ENCODE measurements at places on chromosomes 4 and X.

DNA sequence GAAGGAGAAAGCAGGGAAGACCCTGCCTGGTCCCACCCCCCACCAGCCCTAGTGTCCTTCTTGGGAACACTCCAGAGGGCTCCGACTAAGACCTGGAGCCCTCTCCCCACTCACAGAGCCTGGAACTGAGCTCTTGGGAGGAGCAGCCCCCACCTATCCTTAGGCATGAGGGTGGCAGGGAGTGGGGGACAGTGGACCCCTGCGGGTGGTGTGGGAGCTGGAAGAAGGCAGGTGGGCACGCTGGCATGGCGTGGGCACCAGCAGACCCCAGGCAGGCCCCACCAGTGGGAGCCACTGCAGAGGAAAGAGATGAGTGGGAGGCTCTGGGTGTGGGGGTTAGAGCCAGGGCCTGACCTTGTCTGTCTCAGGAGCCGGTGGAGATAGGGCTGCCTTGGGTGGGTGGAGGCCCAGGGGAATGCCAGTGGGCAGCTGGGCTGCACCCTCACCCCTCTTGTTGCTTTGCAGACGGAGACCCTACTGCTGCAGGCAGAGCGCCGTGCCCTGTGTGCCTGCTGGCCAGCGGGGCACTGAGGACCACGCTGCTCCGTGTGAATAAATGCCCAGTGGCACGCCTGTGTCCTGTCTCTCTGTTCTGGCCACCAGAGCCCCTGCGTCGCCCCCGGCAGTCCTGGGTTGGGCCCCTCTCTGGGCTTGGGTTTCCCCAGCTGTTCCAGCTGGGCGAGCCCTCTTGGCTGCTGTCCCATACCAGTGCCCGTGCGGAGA, 15.6 kb upstream of the NAT8L start:
- no peak for DNase-seq

- no peak for DNase-seq
These were observed 46.1 kb downstream of the BMX start for GRCh38 chrX:15546745-15547144.

GRCh38 chr4:124694946-124695598, 17.5 kb downstream of the ANKRD50 start:
- DNase-seq = no peak

GRCh38 chr4:7448036-7448435, 13.3 kb upstream of the PSAPL1 start:
- no peak for DNase-seq

GRCh38 chr4:10061650-10062415, 40.5 kb upstream of the SLC2A9 start:
- no peak for DNase-seq

DNA sequence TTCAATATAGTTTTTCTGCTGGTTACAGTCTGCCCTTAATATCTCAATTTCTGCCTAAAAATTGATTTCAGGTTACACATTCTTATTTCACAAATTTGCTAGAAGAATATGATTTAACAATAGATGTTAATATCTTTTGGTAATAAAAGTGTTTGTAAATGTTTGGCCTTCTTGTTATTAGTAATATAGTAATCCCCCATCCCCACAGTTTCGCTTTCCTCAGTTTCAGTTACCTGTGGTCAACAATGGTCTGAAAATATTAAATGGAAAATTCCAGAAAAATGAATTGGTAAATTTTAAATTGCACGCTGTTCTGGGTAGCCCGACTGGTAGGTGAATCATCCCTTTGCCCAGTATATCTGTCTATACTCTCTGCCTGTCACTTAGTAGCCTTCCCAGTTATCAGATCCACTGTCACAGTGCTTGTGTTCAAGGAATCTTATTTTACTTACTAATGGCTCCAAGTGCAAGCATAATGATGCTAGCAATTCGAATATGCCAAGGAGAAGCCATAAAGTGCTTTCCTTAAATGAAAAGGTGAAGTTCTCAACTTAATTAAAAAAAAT, 3.5 kb upstream of the BMP2K start:
- no peak for DNase-seq

- no peak for DNase-seq
These were observed 300.5 kb downstream of the TRIML1 start for GRCh38 chr4:188439641-188440311.

GRCh38 chrX:110310896-110311295, 7.0 kb downstream of the AMMECR1 start:
- DNase-seq = peak; percentile 20

DNA sequence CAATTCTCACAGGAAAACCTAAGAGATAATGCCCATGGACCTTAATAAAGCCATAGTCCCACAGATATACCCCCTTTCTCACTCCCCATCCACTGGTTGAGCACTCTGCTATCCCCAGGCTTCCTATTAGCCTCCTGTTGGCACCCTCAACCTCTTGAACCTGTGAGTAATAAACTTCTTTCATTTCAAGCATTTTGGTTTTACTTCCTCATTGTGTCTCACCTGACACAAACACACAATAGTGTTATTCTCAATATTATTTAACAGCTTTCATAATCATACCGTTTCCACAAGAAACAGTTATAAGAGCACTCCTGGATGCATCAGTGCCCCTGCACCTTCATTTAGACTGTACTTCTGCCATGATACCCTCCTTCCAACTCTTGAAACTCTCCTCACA, 56.8 kb downstream of the TRPC5 start:
- no peak for DNase-seq

DNA sequence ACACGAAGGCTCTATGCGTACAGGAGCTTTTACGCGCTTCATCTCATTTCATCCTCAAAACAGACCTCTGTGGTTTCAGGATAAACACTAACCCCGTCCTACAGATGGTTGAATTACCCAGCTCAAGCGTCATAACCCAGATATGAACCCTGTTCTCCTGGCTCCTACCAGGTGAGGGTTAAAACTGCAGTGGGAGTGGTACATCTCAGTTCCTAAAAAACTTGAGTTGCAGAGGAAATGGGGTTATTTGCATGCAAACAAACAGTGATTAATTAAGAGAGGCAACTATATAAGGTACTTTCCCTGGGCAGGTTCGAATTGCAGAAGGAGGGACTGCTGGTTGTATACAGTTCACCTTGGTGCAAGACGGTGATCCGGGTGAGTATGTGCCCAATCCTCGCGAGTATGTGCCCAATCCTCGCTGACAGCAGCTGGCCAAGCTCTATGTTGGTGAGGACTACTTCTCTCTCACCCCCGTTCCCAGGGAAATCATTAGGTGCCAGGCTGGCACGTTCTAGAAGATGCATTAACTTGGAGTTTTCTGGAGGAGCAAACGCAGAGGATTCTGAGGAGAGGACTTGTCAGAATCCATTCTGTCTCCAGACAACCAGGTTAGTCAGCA, 72.6 kb downstream of the FHDC1 start:
- DNase-seq = no peak

DNA sequence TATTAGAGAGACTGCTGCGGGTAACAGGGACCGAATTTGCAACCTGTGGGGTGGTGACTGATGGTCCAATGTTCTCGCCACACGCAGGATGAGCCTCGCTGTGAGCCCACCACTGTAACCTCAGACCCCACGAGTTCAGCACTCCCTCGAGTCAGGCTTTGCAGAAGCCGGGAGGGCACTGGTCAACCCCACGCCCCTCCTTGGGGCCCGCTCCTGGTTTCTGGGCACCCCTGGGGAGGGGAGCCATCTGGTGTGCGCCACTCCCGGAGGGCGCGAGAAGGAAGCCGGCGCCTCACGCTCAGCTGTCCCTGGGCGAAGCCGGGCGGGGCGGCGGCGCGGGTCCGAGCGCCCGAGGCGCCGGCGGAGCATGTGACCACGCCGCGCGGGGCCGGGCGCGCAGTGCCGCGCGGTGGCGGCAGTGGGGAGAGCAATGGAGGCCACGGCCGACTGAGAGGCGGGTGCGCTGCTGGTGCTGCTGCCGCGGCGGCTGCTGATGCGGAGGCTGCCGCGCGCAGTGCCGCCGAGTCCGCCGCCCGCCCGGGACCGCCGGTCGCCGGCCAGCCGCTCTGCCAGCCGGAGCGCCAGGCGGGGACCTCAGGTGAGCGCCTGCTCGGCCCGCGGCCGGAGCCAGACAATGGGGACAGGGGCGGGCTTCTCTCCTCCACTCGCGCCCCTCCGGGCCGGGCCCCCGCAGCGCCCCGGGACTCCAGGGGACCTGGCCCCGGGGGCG, 100.1 kb downstream of the CEP135 start:
- peak; percentile 5 for DNase-seq

DNA sequence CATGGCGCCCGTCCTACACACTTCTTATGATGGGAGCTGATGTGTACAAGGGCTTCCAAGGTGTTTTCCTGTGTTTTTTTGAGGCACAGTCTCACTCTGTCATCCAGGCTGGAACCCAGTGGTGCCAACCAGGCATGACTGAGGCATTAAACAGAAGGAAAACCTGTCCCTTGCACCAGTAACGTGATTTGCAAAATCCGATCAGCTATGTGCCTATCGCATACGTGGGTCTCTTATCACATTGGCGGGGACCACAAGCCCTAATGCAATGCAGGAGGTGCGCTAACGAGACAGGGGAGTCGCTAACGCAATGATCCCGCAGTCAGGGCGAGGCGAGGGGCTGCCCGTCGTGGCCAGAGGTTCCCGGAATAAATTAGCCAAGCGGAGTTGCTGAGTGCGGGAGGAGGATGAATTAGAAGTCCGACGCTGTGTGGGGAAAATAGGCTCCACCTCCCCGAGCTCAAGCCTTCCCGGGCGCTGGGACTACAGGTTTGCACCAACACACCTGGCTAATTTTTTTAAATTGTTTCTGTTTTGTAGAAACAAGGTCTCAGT, 162.7 kb downstream of the SHOX start:
- DNase-seq = no peak

GRCh38 chr4:141346144-141346543, 125.4 kb downstream of the ZNF330 start:
- DNase-seq = no peak

GRCh38 chr4:127370604-127371003, 262.2 kb upstream of the INTU start:
- DNase-seq = no peak

DNA sequence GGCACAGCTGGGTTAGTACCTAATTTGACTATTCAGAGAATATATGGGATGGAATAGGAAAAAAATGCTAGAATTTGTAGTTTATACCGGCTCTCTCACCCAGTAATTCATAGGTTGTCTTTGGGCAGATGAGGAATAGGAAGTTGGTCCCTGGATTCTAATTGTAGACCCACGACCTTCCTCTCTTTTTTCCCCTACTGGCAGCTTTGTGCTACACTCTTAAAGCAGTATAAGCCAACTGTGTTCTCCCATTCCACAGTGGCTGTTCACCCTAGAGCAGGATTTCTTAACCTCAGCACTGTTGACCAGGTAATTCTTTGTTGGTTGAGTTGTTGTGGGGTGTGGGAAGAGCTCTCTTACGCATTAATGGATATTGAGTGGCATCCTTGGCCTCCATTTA, 92.9 kb downstream of the FNIP2 start:
- DNase-seq = no peak

DNA sequence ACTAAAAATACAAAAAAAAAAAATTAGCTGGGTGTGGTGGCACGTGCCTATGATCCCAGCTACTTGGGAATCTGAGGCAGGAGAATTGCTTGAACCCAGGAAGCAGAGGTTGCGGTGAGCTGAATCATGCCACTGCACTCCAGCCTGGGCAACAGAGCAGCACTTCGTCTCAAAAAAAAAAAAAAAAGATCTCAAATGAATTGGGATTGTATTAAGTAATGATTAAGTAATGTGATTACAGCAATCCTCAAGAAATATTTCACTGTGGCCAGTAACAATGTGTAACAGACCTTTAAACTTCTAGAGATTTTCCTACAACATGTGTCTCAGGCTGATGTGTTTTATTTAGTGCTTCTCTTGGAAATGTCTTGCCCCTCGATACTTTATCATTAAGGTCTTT, 46.8 kb downstream of the PKD2 start:
- no peak for DNase-seq

GRCh38 chr4:22635692-22636091, 57.0 kb upstream of the GBA3 start:
- DNase-seq = no peak

- no peak for DNase-seq
These were observed 8.8 kb downstream of the PPP2R2C start for GRCh38 chr4:6463311-6464289.

DNA sequence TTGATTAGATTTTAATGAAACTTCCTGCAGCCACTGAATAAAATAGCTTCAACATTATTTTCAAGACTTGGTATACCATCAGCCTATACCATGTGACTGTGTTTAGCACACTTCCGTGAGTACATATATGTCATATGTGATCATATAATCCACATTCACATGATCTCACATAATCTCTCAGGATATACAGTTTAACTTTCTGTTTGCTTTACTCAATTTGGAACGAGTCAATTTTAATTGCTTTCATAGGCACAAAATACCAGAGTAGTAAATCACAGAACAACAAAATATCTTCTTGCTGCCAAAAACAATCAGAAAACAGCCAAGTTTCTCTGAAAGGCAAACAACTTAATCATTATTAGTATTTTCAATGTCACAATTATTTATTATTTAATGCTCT, 731.1 kb upstream of the DIAPH2 start:
- DNase-seq = no peak

- DNase-seq = no peak
These were observed 207.1 kb downstream of the ZNF330 start for GRCh38 chr4:141427726-141428296.

DNA sequence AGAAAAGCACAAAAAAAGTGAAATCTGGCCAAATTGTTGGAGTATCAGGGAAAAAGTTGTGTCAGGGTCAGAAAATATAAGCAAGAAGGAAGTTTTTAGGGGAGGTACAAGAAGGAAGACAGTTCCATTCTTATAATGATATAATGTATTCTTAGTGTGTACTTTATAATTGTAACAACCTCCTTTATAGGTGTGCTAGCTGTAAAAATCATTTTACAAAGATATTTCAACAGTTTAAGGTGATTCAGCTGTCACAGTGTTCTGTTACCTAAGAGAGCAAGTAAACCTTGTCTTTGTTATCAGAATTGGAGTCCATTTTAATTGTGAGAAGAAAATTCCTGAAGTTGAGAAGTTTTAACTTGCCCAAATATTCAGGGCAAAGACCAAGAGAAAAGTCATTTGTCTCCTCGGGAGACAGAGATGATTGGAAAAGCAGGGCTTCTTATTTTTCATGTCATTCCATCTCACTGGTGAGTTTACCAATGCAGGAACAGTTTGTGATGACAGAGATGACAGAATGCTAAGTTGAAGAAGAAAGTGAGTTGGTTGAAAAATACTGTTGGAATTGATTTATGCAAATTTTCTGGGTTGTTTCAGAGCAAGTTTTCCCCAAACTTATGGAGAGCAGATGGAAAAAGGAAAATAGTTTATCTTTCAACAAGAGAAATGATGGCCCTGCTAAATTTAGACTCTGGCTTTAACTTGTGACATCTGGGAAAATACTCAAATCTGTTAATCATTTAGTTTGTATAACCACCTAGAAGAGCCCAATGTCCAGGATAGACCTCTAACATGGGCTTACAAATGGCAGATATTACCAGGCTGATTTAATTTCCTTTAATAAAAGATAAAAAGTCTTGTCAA, 14.8 kb downstream of the INTS6L start:
- DNase-seq = no peak

- no peak for DNase-seq
These were observed 128.2 kb downstream of the CPEB2 start for GRCh38 chr4:15130441-15130840.

- DNase-seq = no peak
These were observed 59.9 kb downstream of the PROM1 start for GRCh38 chr4:16023776-16024408.

Data from activated CD4-positive, alpha-beta T cell treated with anti-CD3 and anti-CD28 coated beads for 4 hours (primary cell).